ENCODE measurements at places on chromosomes 4 and X.

GRCh38 chrX:41580423-41581064, 108.2 kb upstream of the GPR34 start:
- no peak for DNase-seq

DNA sequence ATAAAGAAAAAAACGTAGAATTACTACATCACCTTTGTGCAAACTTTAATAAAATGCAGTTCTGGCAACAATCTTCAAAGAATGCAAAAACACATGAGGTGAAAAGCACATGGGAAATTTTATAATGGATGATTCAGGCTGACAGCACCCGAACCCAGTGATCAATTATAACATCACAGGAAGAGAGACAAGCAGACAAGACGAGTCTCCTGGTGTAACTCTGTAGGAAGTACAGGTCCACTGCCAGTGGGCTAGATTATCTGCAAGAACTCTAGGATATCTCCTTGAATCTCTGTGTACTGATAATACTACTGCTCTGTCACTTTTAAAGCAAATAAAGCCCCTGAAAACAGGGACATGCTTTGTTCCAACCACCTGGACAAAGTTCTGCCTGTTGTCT, 58.9 kb upstream of the NXF3 start:
- peak; percentile 28 for DNase-seq

DNA sequence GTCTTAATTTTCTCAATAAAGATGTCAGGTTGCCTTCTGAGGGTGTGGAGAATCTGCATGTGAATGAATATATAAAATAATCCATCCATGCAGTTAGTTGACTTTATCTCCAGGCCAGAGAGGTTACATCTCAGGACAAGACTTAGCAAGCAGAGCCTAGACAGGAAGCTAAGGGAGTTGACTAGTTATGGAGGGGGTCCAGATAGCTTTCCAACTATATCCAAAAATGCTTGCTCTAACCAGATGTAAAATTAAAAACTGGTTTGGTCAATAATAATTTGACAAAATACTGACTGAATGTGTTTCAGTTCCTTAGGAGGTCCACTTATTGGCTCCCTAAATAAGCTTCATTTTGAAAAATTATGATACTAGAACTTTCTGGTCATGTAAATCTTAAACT, 101.4 kb downstream of the PAPSS1 start:
- DNase-seq = no peak

- no peak for DNase-seq
Observed at GRCh38 chr4:4423706-4424498, 37.0 kb downstream of the NSG1 start.

DNA sequence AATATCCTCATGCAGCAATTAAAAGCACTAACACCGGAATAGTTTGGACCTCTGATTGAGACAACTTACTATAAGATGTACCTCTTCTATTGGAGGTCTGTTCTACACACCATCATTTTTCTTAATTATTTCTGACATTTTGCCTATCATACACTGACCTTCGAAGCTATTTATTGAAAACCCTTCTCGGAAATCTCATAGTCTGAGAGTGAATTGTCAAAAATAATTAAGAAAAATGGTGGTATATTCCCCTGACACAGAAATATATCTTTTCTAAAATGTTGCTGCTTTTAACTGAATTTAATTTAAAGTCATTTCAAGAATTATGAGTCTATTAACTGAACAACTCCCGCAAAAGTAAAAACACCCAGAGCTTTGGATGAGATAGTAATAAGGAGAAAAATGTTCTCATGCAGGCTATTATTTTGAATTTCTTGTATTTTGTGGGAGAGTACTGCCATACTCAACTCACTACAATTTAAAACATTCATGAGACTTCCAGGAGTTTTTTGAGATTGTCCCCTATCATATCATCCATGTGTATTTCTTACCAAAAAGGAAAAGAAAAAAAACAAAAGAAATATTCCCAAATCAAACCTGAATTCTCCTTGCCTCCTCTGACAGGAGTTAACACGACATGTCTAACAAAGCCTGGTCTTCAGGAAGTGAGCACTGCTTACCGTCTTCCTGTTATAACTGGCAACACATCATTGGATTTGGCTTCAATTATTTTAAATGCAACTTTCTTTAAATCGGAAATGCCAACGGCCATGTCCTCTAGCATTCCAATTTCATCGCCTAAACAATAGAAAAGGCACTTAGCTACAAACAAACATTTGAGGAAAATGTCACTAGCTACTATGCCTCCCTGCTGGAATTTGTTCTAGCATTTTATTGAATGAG, 485.3 kb downstream of the IL15 start:
- DNase-seq = no peak

DNA sequence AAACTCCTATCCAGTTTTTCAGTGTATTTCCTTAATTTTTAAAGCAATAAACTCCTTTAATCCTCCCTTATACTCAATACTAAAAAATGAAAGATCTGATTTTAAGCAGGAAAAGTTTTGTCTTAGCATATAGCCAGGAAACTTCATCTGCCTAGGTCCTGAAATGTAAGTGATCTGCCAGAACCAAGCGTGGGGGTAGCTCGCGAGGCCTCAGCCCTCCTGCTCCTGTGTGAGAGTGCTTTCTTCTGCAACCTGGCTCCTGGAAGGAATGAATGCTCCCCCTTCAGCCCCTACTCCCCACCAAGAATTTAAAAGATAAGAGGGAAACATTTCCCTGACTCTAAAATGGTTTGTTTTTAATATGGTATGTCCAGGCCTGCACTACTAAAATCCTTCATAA, 160.1 kb downstream of the CBR4 start:
- DNase-seq = no peak

DNA sequence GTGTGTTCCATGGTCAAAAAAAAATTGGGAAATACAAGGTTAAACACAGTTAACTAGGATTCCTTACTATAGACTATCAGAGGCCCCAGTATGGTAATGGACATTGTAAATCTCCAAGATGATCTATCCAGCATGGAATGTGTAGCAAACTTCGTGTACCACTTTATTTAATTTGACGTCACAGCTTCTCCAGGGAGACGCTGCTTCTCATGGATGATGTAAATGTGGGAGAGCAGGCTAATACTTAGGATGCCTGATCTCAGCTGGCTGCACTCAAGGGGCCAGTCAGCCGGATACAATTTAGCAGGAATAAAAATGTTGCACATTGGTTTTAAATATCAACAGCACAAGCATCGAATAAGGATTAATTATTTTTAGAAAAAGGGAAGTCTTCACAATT, 111.7 kb upstream of the HPF1 start:
- DNase-seq = no peak

- no peak for DNase-seq
Observed at GRCh38 chr4:169341490-169341889, 70.7 kb upstream of the SH3RF1 start.

GRCh38 chrX:102976286-102976685, 39.2 kb downstream of the RAB40AL start:
- no peak for DNase-seq

DNA sequence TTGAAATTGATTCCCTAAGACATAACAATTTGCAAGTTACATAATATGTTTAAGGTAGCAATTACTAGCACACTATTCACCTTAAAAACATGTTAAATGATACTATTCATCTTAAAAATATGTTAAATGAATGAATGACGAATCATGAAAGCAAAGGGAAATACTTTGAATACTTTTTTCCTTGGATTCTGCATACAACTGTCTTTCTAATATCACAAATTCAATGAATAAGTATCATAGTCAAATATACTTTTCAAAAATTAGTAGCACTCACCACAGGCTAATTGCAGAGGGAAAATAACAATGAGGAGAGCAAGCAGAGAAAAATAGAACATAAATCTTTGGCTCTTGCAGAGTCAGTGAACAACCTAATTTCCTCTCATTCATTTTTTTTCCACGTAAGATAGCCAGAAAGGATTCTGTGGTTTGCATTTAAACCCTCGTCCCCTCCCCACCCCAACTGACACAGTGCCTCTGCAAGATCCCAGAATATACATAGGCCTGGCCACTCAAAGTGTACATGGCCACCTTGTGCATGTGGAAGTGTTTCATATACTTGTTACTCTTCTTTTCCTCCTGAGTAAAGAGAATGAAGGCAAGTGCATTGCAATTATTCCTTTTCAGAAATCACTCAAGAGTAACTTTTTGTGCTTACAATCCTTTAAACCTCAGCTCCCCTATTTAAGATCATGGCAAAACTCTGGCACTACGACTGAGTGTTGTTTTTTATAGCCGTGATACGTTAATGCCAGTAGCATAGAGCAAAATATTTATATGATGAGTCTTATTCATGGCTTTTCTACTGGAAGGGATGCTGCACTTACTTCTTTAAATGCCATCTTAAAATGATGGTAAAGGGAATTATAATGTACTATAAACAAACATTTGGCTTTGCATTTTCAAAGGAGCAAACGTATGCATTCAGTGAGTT, 236.4 kb downstream of the PDGFC start:
- DNase-seq = no peak

GRCh38 chr4:37830640-37831039, 4.2 kb downstream of the PGM2 start:
- DNase-seq = peak; percentile 66

GRCh38 chr4:14652522-14652921, 349.8 kb upstream of the CPEB2 start:
- DNase-seq = no peak

DNA sequence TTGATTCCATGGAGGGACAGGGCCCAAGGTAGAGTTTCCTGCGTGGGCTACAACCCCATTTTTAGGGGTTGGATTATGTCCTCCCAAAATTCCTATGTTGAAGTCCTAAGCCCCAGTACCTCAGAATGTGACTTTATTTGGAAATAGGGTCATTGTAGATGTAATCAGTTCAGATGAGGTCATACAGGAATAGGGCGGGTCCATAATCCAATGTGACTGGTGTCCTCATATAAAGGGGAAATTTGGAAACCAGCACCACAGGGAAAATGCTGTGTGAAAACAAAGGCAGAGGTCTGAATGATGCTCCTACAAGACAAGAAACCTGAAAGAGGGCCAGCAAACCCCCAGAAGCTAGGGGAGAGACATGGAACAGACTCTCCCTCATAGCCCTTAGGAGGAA, 31.1 kb upstream of the MAMLD1 start:
- DNase-seq = no peak
